Fibroblast of skin of left biceps (primary cell): ENCODE measurements at places on chromosomes 16 and 17.

DNA sequence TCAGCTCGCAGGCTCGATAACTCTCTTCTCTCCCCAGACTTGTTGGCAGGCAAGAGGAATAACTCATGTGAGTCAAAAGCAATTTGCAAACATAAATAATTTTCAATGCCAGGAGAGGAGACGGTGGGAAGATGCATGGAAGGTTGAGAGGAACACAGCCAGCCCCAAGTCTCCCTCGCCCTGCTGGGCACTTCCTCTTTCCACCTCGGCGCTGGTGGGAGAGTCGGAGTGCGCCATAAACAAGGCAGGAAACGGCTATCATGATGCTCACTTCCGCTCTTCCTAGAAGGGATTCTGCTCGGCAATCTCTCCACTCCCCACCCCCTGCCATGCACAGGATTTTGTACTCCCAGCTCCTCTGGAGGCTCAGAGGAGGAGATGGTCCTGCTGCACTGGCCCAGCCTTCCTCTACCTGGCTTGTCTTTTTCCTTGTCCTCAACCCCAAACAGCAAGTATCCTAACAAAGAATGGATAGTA lies 13.0 kb downstream of the CBX4 start:
- DNase-seq = no peak

DNA sequence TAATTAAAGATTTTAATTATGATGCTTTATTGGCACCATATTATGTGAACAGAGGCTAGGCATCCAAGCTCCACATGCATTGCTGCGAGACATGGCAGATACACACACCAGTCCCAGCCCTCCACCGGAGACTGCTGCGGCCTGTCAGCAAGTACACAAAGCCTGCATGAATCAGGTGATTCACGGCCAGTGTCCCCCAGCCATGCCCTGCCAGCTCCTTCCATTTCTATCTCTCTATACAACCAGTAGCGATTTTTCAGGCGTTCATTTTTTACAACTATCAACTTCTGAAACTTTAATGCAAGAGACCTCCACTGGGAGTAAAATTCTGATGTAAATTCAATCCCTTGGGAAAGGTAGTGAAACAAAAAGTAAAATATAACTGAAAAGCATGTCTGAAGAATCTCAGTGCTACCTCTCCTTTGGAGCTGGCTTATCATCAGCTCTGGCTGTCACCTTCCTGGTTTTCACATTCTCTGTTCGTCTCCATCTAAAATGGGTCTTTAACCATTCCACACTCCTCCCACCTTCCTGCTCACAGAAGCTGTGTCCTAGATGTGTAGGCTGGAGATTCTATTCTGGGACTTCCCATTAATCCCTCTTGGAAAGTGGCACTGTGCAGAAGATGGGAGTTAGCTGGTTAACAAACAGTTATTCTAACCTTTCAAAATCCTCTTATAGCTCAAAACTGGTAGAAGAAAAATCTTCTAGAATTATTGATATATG lies 32.2 kb downstream of the HS3ST3A1 start:
- no peak for DNase-seq

- DNase-seq = no peak
These were observed 2.0 kb downstream of the HAS3 start for GRCh38 chr16:69107316-69107962.

GRCh38 chr16:61937646-61938045 lies 98.6 kb downstream of the CDH8 start:
- DNase-seq = no peak

- no peak for DNase-seq
These were observed 2.4 kb upstream of the MED13 start for GRCh38 chr17:62067165-62068145.
